ENCODE measurements at places on chromosomes 7 and 10.

DNA sequence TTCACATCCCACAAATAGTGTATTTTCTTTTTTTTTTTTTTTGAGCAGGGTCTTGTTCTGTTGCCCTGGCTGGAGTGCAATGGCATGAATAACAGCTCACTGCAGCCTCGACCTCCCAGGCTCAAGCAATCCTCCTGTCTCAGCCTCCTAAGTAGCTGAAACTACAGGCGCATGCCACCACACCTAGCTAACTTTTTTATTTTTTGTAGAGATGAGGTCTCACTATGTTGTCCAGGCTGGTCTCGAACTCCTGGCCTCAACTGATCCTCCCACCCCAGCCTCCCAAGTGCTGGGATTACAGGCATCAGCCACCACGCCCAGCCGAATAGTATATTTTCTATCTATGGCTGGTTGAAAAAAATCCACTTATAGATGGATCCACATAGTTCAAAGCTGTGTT, 12.5 kb downstream of the EZH2 start:
- DNase-seq = no peak

- DNase-seq = no peak
These were observed 476.2 kb upstream of the GALNT17 start for GRCh38 chr7:70655694-70656093.

DNA sequence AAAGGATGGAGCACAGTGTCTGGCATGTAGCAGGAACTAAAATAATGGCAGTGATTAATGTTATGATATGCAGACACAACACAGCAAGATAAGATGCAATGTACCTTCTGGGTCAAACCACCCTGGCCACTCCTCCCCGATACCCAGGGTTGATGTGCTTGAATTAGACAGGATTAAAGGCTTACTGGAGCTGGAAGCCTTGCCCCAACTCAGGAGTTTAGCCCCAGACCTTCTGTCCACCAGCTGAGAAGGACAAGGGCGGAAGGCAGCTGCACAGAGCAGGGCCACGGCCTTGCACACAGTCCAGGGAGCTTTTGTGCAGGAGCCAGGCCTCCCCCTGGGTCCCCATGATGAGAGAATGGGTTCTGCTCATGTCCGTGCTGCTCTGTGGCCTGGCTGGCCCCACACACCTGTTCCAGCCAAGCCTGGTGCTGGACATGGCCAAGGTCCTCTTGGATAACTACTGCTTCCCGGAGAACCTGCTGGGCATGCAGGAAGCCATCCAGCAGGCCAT, at the start of gene RBP3:
Gene RBP3, plus strand, starts transcription at position 226 of the 514 bp plus-strand sequence. Its CDS starts 122 bp downstream, at position 348.
- DNase-seq = no peak

DNA sequence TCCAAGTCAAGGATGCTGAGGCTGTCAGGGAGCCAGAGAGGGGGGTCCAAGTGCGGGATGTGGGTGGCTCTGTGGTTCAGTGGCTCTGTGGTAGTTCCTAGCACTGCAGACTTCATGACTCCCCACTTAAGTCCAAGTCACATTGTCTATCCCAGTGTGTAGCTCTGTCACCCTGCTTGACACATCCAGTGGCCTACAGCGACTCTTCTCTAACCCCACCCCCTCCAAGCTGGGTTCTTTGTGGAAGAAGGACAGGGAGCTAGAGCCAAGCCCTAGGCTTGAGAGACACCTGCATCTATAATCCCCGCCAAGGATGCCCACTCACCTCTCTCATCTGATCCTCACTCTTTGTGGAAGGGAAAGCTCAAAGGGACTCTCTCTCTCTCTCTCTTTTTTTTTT, 57.6 kb downstream of the ADCYAP1R1 start:
- no peak for DNase-seq
